Cerebellum (tissue), 4 donors: ENCODE measurements at places on chromosomes 7 and 10. TPM values are rescaled to one million over a fixed set of nuclear protein-coding genes. Genes with fewer than 3 reads are reported as not detected.
A peak's percentile ranks its signal among the peaks of the same experiment; 100 is the strongest.

DNA sequence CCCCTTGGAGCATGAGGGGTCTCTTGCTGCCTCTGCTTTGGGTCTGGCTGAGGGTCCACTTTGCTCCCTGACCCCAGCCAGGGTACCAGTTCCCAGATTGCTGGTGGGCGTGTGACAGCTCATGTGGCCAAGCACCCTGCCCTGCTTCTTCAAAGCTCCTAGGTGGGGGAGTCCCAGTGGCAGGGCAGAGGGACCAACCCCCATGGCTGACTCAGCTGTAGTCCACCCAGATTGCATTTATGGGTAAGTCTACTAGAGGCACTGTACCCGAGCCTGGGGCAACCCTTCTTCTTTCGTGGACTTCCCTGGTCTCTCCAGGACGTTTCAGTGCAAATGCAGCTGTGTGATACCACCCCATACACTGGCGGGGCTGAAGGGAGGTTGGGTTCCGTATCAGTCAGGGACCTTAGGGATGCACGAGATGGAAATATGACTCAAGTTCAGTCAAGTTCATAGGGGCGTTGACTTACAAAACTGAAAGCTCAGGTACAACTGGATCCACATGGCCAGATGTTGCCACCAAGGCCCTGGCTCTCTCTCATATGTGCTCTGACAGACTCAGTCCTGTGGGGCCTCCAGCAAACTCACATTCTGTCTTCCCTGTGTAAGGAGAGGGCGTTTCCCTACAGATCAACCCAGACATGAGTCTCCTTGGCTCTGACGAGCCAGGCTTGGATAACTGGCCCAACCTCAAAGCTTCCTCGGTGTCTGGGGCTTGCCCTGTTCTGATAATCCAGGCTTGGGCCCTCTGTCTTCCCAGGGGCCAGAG is 13.6 kb downstream of the PTPRE start:
- DNase-seq, result no peak

DNA sequence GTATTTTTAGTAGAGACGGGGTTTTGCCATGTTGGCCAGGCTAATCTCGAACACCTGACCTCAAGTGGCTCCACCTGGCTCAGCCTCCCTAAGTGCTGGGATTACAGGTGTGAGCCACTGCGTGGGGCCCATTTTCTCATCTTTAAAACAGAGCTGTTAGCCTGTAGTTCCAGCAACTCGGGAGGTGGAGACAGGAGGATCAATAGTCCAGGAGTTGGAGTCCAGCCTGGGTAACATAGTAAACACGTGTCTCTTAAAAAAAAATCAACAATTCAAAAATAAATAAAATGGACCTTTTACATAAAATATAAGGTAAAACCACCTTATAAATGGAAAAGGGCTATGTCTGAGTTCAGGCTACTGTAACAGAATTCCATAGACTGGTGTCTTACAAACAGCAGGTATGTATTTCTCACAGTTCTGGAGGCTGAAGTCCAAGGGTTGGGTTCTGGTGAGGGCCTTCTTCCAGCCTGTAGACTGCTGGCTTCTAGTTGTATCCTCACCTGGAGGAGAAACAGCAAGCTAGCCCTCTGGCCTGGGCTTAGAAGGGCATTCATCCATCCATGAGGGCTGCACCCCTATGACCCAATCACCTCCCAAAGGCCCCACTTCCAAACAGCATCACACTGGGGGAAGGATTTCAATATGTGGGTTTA is 7.0 kb upstream of the PVRIG start:
- no peak for DNase-seq

- DNase-seq, result no peak
Measured at GRCh38 chr7:139915864-139916716, 87.0 kb downstream of the TBXAS1 start.

DNA sequence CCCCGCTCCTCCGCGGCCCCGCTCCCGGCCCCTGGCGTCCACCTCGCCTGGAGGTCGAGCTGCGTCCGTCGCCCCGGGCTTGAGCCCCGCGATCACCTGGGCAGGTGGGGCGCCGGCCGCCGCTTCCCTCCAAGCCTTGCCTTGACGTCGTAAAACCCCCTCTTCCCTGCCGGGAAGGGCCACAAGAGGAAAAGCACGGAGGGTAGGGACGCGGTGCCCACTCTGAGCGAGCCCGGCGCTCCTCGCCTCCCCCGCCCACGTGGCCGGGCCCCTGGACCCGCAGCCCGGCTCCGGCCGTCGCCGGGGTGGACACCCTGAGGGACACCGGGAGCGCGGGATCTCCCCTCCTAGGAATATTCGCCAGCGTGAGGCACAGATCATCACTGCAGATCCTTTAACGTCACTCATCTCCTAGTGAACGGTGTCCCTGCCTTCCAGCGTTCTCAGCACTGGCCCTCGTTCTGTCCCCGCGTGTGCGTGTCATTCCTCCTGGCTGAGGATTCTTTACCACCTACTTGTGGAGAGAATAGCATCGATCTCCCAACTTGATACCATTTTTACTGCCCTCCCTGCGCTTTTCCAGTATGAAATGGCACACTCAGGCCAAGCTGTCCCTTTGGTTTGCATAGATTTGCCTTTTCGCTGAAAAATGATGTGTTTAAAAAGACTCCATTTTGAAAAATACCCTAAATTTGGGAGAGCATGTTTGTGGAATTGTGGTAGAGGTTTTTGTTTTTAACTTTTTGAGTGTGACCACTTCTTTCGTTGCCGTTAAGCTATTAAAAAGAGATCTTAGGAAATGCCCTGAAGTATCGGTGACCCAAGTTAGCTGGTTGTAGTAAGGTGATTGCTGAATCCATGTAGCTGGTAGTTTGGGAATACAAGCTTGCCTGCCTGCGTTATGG is 649 bp downstream of the ACTR3B start:
- peak; percentile 49 for DNase-seq

- DNase-seq, result no peak
Measured at GRCh38 chr10:103828587-103829197, 26.7 kb downstream of the SH3PXD2A start.

DNA sequence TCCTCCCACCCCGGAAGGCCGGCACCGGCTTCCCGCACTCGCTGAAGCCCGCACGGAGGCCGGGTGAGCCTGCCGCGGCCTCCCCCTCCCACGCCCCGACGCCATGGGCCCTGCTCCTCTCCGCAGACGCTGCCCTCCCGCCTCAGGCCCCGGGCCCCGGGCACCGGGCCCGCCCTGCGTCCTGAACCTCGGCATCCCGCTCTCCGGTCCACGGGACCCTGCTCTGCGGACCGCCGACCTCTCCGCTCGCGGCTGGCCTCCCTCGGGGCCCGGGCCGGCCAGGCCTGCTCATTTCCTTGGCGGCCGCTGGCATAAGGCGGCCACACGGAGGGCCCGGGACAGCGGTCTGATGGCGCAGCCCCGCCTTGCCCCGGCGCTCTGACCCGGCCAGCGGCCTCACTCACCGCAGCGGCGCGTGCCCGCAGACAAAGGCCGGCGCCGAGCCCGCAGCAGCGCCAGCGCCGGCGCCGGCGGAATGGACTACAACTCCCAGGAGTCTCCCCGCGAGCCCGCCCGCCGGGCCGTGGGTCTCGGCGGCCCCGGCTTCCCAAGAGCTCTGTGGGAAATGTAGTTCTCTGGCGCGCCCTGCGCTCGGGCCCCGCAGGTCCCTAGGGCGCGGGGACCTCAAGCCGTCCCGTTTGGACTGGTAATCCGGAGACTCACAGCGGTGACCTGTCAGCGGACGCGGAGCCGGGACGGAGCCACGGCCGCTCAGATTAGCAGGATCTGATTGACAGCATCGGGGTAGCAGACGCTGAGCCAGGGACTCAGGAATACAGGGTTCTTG is at the start of gene ZNF32:
Gene ZNF32 (minus strand): TSS at position 484 of the 787 bp plus-strand sequence. CDS start 2,748 bp downstream, outside the sequence.
- DNase-seq, result peak; percentile 93

GRCh38 chr10:69042417-69042816 is 45.5 kb upstream of the SRGN start:
- no peak for DNase-seq

DNA sequence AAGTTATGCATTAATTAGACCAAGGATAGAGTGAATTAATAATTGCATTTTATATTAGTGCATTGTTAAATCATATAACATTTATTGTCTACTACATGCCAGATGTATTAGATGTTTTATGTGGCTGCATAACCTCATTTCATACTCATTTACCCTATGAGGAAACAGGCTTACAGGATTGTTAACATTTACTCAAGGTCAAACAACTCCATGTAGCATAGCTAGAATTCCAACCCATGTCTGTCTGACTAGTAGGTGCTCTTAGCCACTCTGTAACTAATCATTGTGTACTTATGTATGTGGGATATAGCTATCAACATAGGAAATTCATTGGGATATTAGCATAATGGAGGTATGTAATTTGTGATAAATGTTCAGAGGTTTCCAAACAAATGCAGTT is 46.3 kb downstream of the PHYHIPL start:
- no peak for DNase-seq

- DNase-seq, result no peak
Measured at GRCh38 chr7:126524967-126525366, 727.8 kb downstream of the GRM8 start.

DNA sequence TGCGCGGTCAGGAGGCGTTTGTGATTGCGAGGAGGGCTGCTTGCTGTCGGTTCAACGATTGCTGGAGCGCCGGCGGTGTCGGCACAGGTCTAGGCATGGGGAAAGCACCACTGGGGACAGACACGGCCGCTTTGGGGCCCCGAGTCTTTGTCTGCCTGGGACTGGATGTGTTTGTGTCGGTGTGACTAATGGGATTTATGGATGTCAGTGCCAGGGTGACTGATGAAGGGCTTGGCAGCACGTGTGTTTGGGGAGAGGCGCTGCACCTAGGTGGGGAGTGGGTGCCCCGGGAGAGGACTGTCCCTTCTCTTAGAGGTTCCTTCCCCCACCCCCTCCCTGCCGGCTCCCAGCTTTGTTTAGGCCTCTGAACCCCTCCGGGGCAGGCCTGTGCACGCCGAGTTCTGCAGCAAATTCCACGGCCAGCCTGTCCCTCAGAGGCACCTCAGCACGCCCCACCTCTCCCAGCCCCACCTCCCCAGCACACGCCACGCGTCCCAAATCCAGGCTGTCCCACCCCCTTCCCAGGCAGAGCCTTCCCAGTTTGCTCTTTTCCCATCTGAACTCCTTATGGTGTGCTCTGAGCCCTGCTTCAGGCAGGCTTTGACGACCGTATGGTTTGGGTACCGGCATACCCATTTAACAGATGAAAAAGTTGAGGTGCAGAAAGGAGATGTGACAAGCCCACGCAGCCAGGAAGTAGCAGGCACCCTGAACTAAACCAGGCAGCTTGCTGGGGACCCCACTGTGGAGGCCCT is 6.4 kb upstream of the TNRC18 start:
- peak; percentile 50 for DNase-seq

DNA sequence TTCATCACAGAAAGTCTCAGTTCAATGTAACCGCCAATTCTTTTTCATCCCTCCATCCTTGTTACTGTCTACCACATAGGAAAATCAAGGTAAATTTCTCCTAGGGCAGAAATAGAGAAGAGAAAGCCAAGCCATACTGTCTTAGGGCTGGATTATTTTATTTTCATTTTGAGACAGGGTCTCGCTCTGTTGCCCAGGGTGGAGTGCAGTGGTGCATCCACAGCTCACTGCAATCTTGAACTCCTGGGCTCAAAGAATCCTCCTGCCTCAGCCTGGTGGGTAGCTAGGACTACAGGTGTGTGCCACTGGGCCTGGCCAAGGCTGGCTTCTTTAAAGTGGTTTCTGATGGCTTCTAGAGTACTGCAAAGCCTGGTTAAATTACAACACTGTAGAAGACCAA is 181.7 kb downstream of the SRPK2 start:
- no peak for DNase-seq

GRCh38 chr7:15317215-15317614 is 244.6 kb downstream of the AGMO start:
- no peak for DNase-seq

GRCh38 chr7:31271641-31272405 is 68.7 kb downstream of the NEUROD6 start:
- no peak for DNase-seq

- peak; percentile 21 for DNase-seq
Measured at GRCh38 chr10:63206997-63207811, 74.1 kb downstream of the NRBF2 start.

- DNase-seq, result no peak
Measured at GRCh38 chr10:131093795-131094366, 217.6 kb downstream of the TCERG1L start.

DNA sequence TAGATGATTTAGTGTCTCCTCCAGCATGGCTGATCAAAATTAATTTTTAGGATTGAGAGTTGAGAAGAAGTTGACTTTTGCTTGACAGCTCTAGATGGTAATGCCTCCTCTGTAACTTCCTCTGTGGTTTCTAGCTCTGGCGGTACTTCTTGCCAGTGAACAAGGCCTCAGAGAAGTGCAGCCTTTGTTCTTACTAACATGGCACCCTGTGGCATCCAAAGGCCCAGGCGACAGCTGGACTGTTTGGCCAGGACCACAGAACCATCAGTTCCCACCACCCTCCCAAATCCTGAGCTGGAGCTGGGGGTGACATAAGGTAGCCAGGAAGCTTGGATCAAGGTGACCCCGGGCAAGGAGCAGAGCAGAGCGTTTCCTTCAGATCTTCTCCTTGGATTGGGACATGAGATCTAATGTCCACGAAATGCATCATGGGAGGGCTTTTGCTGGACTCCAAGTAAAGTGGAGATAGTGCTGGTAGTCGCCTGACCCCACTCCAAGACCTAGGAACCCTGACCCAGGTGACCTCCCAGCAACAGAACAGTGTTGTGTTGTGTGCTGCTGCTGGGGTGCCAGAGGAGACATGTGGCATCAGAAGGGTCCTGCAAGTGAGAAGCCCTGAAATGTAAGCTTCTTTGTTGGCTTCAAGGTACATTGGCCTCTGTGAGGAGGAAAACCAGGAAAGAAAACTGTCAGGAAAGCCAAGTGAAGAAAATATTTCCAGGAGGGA is 41.8 kb downstream of the APBB1IP start:
- no peak for DNase-seq

- DNase-seq, result no peak
Measured at GRCh38 chr7:115782696-115783490, 247.7 kb downstream of the TFEC start.

GRCh38 chr10:76234499-76235226 is 803.2 kb downstream of the LRMDA start:
- no peak for DNase-seq

DNA sequence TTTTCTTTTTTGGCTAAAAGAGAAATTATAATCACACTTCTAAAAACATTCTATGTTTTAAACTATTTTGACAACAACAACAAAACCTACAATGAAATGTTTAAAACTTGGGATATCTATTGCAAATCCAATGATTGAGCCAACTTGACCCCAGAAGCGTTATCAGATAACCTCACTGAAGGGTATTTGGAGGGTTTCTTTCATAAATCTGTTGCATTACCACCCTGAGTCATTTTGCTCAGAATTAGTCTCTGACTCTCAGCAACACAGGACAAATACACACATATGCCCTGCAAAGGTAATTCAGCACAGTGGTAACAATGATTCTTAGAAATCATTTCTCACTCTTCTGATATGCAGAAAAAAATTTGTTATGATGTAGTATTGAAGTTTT is 2.3 kb upstream of the COL1A2 start:
- no peak for DNase-seq

The NEBL gene
- 38.9 TPM for total RNA-seq

The GNG11 gene
- total RNA-seq, result 5.1 TPM

The TRIM73 gene
- total RNA-seq, result 8.5 TPM

The HOXA11 gene
- total RNA-seq, result not detected

The TMEM26 gene
- total RNA-seq, result 2.4 TPM

The PLCE1 gene
- 15.0 TPM for total RNA-seq

The NCF1 gene
- total RNA-seq, result 0.18 TPM

The PRPS1L1 gene
- not detected for total RNA-seq

The RBP3 gene
- total RNA-seq, result not detected

The PLOD3 gene
- 13.4 TPM for total RNA-seq

The PPP1R9A gene
- 62.0 TPM for total RNA-seq

The SHTN1 gene
- 22.9 TPM for total RNA-seq

The TMEM196 gene
- total RNA-seq, result 12.9 TPM

The TAS2R4 gene
- 13.2 TPM for total RNA-seq
